ENCODE measurements at places on chromosomes 4 and X. TPM values are rescaled to one million over a fixed set of nuclear protein-coding genes. Genes with fewer than 3 reads are reported as not detected.
A peak's percentile ranks its signal among the peaks of the same experiment; 100 is the strongest.

- no peak overlapping the region for H3K4me3 ChIP-seq
- H3K4me1 ChIP-seq, result peaks cover 27% of the 10 kb centered on the region
- H3K27me3 ChIP-seq, result no peaks in the 10 kb centered on the region
- no peak overlapping the region for H3K27ac ChIP-seq
- H3K36me3 ChIP-seq, result no peaks in the 10 kb centered on the region
- no peak for DNase-seq
Observed at GRCh38 chr4:47838445-47838844, 578 bp upstream of the CORIN start.

S100G gene
- total RNA-seq, result not detected

CLTRN gene
- total RNA-seq, result 0.38 TPM

DNA sequence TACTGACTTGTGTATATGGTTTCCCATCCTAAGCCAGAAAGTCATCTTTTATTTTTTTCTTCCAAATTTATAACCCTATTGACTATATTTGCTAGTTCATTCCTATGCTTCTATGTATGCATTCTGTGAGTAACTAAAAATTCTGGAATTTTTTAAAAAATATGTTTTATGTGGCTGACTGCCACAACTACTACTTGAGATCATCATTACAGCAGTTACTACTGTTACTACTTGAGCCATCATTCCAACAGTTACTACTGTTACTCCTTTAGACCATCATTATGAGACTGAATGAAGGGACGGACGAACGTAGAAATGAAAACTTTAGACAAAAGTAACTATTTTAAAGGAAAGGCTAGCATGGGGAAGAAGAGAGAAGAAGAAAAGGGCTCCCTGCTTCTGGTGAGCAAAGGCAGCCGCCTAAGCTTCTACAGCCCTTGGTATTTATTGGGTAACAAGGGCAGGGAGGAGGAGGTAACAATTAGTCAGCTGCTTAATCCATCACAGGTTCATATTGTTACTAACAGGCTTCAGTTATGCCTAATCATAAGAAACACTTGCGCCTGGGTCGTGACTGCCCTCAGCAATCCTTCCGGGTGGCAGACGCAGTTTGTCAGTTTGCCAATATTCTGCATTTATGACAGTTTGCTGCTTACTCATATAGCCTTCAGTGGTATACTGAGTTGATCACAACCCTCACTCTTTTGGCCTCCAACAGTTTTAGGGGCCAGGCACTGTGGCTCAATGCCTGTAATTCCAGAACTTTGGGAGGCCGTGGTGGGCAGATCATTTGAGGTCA is 80.4 kb downstream of the PDLIM5 start:
- DNase-seq, result no peak
- peaks cover 15% of the 10 kb centered on the region for H3K4me1 ChIP-seq
- no peak overlapping the region for H3K4me3 ChIP-seq
- H3K27me3 ChIP-seq, result no peaks in the 10 kb centered on the region
- H3K27ac ChIP-seq, result no peak overlapping the region

- peak; percentile 33 for DNase-seq
- no peak overlapping the region for H3K4me3 ChIP-seq
- H3K27ac ChIP-seq, result no peak overlapping the region
- H3K36me3 ChIP-seq, result no peaks in the 10 kb centered on the region
- no peaks in the 10 kb centered on the region for H3K27me3 ChIP-seq
Observed at GRCh38 chr4:151905197-151905596, 144.4 kb upstream of the GATB start.

OPRPN gene
- not detected for total RNA-seq

DNA sequence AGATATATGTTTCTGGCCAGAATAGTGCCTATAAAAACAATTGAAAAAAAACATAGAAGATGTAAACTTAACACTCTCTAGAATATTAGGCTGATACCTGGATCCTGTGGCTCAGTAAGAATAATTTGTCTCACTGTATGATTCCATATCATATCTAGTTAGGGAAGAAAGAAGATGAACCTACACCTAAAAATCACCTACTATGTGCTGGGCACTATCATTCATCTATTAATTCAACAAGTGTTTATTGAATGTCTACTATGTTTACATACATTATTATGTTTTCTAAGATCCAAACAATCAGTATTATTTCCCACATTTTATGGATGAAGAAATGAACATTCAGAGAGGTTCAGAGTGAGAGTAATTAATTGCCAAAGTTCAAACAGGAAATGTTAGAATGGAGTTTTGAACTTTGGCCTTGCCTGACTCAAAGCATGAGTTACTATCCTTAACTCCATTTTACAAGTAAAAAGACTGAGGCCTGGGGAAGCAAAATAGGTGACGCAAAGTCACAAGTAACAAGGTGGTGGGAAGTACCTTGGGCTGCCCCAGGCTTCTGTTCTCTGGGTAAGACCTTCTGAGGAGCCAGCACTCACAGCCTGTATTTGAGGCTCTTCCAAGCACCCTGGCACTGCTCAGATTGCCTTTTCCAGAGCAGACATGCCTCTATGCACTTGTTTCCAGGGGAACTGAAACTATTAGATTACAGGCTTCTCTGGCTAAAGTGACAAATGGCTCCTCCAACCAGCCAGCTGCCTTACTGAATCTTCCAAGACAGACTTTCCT is 111.1 kb upstream of the ACSL4 start:
- H3K4me3 ChIP-seq, result no peak overlapping the region
- no peaks in the 10 kb centered on the region for H3K36me3 ChIP-seq
- H3K4me1 ChIP-seq, result peaks cover 9% of the 10 kb centered on the region

GRCh38 chr4:158020734-158021346 is 152.0 kb downstream of the GASK1B start:
- H3K4me3 ChIP-seq, result no peak overlapping the region
- DNase-seq, result no peak
- no peaks in the 10 kb centered on the region for H3K4me1 ChIP-seq

SSX2 gene
- not detected for total RNA-seq
